ENCODE measurements at places on chromosomes 16 and 17.

DNA sequence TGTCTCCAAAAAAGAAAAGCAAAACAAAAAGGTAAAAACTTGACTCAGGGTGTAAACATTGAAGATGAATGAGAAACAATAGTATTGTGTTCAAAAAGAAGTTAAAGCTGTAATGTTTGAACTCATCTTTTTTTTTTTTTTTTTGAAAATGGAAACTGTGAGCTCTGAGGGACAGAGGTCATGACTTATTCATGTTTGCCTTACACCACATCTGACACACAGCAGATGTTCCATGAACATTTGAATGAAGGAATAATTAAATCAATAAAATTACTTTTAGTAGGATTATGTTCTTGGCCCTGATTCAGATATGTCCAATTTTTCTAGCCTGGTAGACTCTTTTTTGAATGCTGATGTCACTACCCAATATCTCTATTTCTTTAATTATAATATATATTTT is 95.7 kb upstream of the MED13 start:
- no peak for DNase-seq

DNA sequence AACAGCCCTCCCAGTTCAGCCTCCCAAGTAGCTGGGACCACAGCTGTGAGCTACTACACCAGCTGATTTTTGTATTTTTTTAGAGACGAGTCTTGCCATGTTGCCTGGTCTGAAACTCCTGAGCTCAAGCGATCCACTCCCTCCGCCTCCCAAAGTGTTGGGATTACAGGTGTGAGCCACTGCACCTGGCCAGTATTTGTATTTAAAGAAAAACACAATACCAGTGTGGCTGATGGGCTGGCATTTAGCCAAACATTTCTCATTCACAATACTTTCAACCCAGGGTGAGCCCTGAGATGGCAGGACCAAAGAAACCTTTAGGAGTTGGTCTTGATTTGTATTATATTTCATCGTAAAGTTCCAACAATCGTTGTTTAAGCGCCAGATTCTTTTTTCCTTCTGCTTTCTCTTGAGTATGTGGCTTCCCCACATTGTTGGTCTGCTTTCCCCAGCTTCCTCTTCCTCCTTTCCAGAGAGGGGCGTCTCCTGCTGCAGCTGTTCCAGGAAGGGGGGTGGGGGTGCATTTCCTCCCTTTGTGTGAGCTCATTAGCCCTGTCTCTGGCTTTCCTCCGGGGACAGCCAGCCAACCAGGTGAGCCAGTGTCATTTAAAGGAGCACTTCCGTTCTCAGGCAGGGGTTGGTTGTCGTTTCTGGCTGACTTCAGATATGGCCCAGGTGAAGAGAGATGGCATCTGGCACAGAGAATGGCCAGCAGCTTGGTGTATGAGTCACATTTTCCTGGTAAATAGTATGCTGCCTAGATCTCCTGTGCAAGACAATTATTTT is 79.9 kb downstream of the GPRC5B start:
- no peak for DNase-seq

GRCh38 chr17:58568044-58568799 is 53.8 kb upstream of the MTMR4 start:
- DNase-seq: no peak

DNA sequence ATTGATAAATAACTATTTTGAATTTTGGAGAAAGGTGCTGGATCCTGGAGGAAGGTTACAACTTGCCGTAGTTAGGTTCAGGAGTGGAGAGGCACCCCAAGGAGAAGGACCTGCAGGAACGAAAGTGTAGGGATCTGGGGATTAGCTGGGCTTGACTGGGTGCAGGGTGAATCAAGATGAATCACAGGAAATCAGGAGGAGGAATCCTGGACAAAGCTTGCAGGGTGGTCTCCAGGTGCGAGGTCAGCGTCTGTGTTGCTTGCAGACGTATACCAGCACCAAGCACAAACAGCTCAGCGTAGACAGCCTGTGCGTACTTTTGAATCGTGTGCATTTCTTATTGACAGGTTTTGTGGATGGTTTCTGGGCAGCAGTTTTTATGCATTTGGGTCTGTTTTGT is 144.3 kb downstream of the MSI2 start:
- DNase-seq: no peak

GRCh38 chr17:16954521-16954920 is 17.4 kb downstream of the TNFRSF13B start:
- DNase-seq: no peak
